ENCODE measurements at places on chromosomes 7 and 10. TPM values are rescaled to one million over a fixed set of nuclear protein-coding genes. Genes with fewer than 3 reads are reported as not detected.

The TAS2R41 gene
- polyA plus RNA-seq: not detected

The CCZ1B gene
- polyA plus RNA-seq: 23.8 TPM

GRCh38 chr10:94626476-94626875 is 57.1 kb upstream of the CYP2C18 start:
- no peak for DNase-seq

- no peak for DNase-seq
These were observed 478.5 kb downstream of the GPAM start for GRCh38 chr10:111705021-111705420.

DNA sequence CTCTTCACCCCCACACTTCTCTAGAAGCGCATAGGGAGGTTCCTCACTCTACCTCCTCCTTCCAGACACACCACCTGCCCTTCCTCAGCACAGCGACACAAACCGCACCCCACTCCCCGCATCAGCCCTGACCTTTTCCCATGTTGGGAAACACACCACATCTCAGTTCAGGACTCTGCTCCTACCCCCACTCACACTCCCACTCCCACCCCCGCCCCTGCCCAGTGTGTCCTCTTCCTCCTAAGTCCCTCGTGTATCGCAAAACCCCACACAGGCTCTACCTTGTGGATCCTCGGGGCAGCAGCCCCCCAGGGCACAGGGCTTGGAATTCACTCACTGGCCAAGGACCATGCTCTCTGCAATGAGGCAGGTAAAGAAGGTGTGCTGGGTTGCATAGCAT is 4.2 kb upstream of the AOC1 start:
- no peak for DNase-seq

- no peak for DNase-seq
These were observed 16.5 kb downstream of the NPS start for GRCh38 chr10:127565583-127565982.

DNA sequence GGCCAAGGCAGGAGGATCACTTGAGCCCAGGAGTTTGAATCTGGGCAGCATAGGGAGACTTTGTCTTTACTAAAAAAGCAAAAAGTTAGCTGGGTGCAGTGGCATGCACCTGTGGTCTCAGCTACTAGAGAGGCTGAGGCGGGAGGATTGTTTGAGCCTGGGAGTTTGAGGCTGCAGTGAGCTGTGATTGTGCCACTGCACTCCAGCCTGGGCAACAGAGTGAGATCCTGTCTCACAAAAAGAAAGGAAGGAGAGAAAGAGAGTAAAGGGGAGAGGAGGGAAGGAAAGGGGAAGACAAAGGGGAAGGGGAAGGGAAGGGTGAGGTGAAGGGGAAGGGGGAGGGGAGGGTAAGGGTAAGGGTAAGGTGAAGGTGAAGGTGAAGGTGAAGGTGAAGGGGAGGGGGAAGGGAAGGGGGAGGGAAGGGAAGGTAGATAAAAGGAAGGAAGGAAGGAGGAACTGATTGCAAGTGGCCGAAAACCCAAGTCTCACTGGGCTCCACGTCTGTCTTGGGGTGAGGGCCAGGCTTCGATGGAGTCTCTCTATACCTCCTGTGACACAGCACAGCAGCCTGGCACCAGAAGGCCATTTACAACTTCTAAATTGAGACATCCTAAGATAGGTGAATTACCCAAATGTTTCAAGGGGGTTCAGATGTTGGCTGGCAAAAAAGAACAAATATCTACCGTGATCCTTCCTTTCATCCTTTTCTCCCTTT is 4.0 kb upstream of the KLRG2 start:
- DNase-seq: no peak

- DNase-seq: no peak
These were observed 1.8 kb downstream of the UFSP1 start for GRCh38 chr7:100887516-100888290.

DNA sequence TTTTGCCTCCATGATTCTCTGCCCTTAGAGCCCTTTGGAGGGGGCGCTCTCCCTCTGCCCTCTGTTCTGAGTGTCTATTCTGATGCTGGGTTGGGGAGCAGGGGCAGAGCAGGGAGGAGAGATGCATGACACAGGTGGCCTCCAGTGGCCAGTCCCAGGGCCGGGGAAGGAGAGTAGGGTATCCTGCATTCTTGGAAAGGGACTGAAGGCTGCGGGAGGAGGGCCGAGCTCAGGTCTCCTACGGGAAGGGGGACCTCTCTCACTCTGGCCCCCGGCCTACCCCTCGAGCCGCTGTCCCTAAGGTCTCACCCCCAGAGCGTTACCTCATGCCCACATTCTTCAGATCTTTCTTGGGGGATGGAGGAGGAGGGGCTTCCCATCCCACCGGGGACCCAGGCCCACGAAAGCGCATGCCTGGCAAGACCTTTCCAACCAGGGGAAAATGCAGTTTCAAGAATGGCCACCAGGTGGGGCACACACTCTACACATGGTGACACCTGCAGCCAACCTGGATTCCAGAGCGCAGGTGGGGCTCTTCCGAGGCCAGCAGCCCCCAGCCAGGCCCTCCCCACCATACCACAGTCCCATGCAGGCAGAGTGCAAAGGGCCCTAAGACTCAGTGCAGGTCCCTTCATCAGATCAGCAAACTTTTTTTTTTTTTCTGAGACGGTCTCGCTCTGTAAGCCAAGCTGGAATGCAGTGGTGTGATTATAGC is 86.4 kb downstream of the MYL10 start:
- peak; percentile 87 for DNase-seq

GRCh38 chr7:152910545-152911225 is 151.1 kb downstream of the ACTR3B start:
- DNase-seq: peak; percentile 43

- DNase-seq: peak; percentile 90
These were observed 206.5 kb upstream of the PRKCQ start for GRCh38 chr10:6786579-6787031.

GRCh38 chr10:77036276-77036675 is 601.3 kb downstream of the KCNMA1 start:
- DNase-seq: no peak

All from brain (organoid and tissue), 16 donors.